ENCODE measurements at places on chromosomes 12 and 14.

- DNase-seq, result no peak
Measured at GRCh38 chr12:132259364-132259871, 70.0 kb downstream of the GALNT9 start.

DNA sequence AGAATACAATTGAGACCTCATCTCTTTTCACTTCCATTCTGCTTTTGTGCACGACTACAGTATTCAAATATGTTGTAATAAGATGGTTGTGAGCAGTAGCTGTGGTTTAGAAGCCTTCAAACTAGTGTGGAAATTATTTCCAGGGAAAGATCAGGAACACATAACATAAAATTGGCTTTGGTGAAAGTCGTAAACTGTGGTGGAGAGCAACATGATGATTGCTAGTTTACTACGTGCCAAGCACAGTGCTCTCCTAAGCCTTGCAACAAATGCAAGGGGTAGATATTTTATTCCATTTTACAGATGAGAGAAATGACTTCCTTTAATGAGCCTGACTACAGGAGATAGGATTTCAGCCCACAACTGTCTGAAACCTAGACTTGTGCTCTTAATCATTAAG lies 172.4 kb upstream of the LMNTD1 start:
- no peak for DNase-seq

GRCh38 chr14:96666088-96666487 lies 131.1 kb upstream of the VRK1 start:
- DNase-seq, result no peak

GRCh38 chr12:53725824-53726223 lies 1.4 kb downstream of the CALCOCO1 start:
- DNase-seq, result no peak

GRCh38 chr14:25250516-25250915 lies 200.6 kb upstream of the STXBP6 start:
- DNase-seq, result no peak

- DNase-seq, result no peak
Measured at GRCh38 chr14:32010604-32011125, 66.4 kb upstream of the ARHGAP5 start.

DNA sequence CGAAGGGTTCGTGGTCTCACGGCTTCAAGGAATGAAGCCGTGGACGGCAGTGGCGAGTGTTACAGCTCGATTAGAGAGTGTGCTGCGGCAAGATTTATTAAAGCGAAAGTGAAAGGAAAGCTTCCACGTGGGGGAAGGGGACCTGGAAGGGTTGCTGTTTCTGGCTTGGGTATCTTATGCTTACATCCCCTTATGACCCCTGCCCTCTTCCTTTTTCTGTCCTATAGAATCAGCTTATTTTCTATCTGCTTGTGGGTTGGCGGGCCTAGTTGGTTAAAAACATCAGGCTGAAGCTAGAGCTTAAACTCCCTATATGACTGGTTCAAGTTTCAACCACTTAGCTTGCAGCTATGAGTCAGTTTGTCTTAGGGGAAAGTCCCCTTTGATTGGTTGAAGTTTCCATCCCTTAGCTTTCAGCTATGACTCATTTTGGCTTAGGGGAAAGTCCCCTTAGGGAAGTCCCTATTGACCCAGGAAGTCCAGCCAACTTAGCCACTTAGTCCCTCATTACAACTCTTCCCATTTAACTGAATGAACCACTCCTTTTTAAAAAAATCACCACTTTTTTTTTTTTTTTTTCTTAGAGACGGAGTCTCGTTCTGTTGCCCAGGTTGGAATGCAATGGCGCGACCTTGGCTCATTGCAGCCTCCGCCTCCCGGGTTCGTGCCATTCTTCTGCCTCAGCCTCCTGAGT lies 1494.7 kb upstream of the TMEM132C start:
- no peak for DNase-seq

- no peak for DNase-seq
Measured at GRCh38 chr12:86389949-86390348, 133.8 kb upstream of the MGAT4C start.

- peak; percentile 3 for DNase-seq
Measured at GRCh38 chr12:116066381-116067230, 210.9 kb downstream of the MED13L start.

- DNase-seq, result no peak
Measured at GRCh38 chr12:127485528-127485927, 781.4 kb upstream of the TMEM132C start.

DNA sequence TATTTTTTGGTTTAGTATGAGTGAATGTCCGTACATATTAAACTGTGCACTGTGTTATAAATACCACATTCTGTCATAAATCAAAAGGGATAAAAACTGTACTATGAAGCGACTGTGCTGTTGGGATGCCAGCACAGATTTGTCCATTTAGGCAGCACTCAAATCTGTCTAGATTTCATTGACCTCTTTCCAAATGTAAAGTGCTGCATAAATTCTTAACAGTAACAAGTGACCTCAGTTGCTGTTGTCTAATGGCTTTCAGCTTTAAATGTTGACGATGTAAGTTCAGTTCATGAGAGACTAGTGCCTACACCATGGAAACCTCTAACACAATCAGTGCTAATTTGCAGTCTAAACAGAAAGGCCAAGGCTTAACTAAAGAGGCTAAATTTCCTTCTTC lies 531.4 kb upstream of the LMO3 start:
- no peak for DNase-seq

DNA sequence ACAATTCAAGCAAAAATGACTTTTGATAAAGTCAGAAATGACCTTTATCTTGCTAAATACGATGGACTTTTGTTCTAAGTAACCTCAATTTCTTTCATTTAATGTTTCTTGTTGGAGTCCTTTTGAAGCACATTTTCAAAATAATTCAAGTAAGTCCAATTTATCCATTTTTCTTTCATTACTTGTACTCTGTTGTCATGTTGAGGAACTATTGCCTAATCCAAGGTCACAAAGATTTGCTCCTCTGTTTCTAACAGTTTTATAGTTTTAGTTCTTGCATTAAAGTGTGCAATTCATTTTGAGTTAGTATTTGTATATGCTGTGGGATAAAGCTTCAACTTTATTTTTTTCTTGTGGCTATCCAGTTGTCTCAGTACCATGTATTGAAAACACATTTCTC lies 66.7 kb downstream of the CCER1 start:
- no peak for DNase-seq

- DNase-seq, result peak; percentile 59
Measured at GRCh38 chr12:106774808-106775524, 484 bp downstream of the RIC8B start.

DNA sequence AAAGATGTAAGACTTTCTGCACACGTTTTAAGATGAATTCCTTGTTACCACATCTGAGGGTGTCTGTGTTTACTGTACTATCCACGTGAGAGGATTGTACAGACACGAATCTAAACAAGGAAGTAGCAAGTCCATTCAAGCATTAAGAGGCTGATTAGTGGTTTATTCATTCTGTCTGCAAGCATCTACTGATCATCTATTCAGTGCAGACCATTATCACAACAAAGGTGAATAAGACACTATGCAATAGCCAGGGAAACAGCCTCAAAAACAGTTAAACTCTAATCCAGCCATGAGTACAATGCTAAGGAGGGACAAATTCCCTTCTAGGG lies 111.6 kb upstream of the PZP start:
- DNase-seq, result no peak

- no peak for DNase-seq
Measured at GRCh38 chr14:24377657-24378056, 9.7 kb downstream of the NFATC4 start.

DNA sequence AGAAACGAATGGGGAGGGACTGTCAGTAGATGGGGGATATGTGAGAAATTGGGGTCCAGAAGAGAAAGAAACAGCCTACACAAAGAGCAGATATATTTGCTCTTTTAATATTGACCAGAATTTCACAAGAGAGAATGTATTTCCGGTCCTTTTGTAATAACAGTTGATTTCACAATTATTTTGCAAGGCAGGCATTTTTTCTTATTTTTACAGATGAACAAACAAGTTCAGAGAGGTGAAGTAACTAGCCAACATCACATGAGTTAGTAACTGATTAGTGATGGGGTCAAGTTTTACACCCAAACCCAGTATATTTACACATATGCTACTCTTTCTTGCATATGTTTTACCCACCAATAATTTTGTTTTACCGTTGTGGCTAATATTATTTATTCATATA lies 188.2 kb downstream of the NAV3 start:
- no peak for DNase-seq

- DNase-seq, result no peak
Measured at GRCh38 chr12:105977652-105978051, 161.1 kb downstream of the NUAK1 start.

DNA sequence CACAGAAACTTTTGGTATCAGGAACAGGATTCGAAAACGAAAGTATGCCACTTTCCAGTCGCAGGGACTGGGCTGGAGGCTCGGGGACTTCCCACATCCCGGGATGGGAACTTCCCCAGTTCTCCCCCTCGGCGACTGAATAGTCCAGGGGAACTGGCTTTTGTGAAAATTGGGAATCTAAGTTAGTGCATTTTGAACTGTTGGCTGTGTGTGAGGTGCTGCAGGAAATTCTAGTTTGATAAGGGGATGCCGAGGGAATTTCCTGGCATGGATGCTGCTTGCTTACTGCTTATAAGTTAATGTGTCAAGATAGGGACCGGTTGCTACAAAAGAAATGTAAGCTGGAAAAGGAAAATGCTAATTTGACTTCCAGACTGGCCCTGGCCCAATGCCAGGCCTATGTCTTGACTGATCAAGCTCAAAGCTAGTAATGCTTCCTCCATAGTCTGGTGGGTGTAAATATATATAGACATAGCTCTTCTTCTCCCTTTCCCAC lies 73.4 kb upstream of the EIF5 start:
- peak; percentile 62 for DNase-seq

DNA sequence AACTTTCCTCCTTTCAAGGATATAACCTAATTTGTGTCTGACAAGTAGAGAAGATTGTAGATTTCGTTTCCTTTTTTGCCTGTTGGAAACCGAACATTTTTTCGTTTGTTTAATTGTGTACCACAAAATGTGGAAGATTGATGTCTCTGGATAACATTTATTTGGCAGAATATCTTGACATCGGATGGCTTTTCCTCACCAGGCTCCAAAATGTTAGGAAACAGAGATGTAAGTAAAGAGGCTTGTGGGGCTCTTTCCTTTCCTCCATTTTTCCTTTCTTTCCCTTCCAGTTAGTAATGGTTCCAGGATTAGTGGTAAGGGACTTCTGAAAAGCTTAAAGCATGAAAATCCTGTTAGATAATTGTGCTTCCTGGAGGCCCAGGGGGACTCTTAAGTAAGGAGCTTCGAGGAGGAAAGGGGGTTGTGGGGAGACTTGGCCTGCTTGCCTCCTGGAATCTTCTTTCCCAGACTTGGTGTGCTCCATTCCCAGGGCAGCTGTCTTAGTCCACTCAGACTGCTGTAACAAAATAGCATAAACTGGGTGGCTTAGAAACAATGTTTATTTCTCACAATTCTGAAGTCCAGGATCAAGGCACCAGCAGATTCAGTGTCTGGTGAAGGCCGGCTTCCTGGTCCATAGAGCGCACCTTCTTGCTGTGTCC lies 243.1 kb upstream of the PWP1 start:
- no peak for DNase-seq

Data from NCI-H345 (cell line).